NCI-H187 (cell line): ENCODE measurements at places on chromosomes 13 and 19.

DNA sequence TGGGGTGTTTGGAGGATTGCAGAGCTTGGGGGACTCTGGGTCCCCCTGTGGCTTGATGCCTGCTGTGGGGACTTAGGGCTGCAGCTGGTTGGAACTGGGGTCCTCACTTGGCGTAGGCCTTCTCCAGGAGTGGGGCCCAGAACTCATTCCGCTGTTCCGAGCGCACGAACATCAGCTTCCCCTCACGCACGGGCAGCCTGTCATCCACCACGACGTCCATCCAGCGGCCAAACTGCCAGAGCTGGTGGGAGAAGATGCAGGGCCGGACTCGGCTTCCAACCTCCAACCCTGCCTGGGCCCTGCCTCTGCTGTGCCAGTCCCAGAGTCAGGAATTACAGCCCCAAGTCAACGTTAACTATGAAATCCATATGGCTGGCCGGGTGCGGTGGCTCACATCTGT lies 2.6 kb downstream of the CAPN12 start:
- DNase-seq: no peak

DNA sequence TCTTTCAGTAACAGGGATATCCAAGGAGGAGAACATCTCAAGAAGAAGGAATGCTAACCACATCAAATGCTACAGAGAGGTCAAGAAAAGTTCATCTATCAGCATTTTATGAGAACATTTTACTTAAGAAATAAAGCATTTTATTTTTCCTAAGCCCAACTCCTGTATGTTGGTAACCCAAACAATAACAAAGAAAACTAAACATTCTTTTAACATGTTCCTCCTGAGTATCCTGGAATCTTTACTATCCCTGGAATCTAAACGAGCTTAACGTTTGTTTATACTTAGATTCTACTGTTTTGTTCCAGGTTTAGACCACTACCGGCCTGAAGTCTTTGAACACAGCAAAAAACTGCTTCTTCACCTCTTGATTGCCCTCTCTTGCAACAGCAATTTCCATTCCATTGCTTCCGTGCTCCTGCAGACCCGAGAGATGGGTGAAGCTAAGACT lies 89.7 kb downstream of the ZAR1L start:
- DNase-seq: no peak

GRCh38 chr19:47036097-47036651 lies 12.2 kb downstream of the TMEM160 start:
- no peak for DNase-seq

GRCh38 chr13:64546371-64546770 lies 2683.8 kb downstream of the PCDH9 start:
- DNase-seq: no peak

GRCh38 chr13:22880741-22881720 lies 299.7 kb upstream of the SGCG start:
- no peak for DNase-seq

DNA sequence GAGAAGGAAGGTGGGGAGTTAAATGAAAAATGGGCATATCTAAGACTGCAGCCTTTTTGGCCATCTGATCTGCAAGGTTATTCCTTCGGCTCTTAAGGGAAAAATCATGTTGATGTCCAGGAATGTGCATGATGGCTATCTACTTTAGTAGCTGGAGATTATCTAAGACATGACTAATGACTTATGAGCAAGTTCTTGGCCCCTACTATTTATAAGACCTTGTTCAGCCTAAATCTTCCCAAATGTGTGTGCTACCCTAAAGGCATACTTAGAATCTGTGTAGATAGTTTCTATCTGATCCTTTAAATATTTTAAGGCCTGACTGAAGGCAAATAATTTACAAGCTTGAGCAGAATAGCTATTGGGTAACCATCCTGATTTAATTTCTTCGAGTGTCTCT lies 41.8 kb upstream of the CD177 start:
- no peak for DNase-seq

- no peak for DNase-seq
These were observed 117.3 kb downstream of the SOX1 start for GRCh38 chr13:112184261-112184660.

GRCh38 chr13:91249861-91250260 lies 97.6 kb upstream of the MIR17HG start:
- DNase-seq: no peak

GRCh38 chr13:31160857-31161556 lies 697 bp downstream of the HSPH1 start:
- DNase-seq: peak; percentile 0

DNA sequence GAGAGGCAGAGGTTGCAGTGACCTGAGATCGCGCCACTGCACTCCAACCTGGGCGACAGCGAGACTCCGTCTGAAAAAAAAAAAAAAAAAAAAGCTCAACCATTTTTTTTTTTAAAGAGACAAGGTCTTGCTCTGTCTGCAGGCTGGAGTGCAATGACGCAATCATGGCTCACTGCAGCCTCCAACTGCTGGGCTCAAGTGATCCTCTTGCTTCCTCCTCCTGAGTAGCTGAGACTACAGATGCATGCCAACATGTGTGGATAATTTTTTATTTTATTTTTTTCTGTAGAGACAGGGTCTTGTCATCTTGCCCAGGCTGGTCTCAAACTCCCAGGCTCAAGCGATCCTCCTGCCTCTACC lies 10.3 kb downstream of the EHD2 start:
- DNase-seq: no peak

DNA sequence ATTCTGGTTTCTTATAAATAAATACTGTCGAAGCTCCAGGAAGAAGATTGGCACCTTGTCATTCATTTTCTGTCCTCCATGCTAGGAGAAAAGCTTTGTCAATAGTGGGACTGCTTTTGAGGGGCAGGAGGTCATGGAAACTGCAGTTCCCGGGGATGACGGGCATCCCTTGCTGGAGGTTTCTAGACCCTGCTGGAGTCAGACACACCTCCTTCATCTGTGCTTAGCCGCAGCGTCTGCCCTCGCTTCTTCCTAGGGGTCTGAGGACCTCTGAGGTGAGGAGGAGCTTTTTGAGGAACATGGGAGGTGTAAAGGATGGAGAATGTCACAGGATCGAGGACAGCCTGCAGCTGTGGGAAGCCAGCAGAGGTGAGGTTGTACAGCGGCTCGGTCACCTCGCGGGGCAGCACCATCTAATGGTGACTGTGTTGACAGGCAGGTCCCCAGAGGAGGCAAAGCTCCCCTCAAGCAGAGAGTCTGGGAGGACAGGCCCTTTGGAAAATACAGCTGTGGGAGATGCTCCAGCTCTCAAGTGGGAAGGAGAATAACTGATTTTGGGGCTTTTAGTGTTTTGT lies 172.7 kb upstream of the RNF113B start:
- DNase-seq: no peak

GRCh38 chr19:46764817-46765291 lies 18.6 kb upstream of the STRN4 start:
- DNase-seq: no peak

DNA sequence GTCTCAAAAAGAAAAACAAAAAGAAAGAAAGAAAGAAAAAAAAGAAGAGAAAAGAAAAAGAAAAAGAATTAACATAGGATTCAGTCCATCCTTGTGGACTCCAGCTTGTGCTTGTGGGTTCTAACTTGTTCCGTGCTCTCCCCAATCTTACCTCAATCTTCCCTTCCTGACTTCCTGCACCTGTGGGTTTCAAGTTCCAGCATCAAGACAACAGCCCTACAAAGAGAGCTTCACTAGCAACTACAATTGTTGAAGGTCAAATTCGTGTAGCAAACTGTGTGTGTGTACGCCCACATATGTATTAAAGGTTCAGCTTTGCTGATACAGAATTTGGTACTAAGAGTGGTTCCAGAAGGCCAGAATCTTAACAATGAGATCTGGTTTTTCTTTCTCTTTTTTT lies 25.3 kb downstream of the FXYD5 start:
- DNase-seq: no peak

DNA sequence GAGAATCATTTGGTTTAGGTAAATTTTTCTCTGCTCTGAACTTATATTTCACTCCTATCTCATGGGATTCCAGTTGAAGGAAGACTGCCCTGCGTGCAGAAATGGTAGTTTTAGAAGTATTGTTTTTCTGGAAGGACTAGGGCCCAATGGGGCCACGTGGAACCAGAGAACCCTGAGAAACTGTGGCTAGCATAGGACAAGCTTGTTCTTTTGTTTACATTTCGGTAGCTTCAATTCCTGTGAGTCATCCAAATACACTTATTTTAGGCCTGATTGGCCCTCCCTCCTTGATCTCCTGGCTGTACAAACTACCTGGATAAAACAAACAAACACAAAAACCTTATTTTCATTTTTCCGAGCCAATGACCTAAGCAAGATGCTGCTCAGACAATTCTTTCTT lies 124.0 kb downstream of the ITGBL1 start:
- DNase-seq: no peak

DNA sequence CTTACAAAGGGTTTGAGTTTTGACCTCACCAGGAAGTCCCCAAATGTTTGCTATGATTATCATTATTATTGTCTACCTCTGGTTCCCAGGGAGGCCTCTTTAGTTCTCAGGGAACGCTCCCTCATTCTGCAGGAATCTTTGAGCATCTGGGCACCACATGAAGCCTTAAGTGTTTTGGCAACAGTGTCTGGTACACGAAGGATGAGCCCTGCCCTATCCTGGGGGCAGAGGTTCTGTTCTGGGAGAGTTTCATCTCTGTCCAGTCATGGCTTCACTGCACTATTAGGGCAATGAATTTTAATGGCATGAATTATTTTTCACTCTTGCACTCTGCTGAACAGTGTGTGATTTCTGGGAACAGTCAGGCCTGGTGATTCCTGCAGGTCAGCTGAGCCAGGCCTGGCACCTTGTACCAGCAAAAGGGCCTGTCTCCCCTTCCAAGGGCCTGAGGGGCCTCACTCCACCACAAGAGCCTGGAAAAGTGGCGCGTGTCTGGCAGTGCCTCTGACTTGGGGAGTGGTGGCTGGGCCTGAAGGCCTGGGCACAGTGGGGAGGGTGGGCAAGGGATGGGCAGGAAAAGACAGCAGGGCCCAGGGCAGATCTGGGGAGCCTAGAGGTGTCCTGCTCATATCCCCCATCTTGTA lies 4.6 kb downstream of the FAM187B start:
- DNase-seq: no peak

GRCh38 chr19:45569619-45570421 lies 14.8 kb downstream of the OPA3 start:
- no peak for DNase-seq

- no peak for DNase-seq
These were observed 7.5 kb downstream of the COG3 start for GRCh38 chr13:45472171-45472705.

GRCh38 chr13:110771194-110771593 lies 57.7 kb downstream of the ING1 start:
- DNase-seq: no peak

GRCh38 chr19:1833540-1833939 lies 14.7 kb downstream of the REXO1 start:
- DNase-seq: no peak

GRCh38 chr19:54465426-54466109 lies 2.0 kb upstream of the LENG9 start:
- no peak for DNase-seq

- peak; percentile 2 for DNase-seq
These were observed 75.6 kb upstream of the KL start for GRCh38 chr13:32940601-32941000.

GRCh38 chr19:5050905-5051304 lies 82.0 kb downstream of the KDM4B start:
- no peak for DNase-seq

GRCh38 chr13:110471156-110471832 lies 90.2 kb downstream of the RAB20 start:
- no peak for DNase-seq

DNA sequence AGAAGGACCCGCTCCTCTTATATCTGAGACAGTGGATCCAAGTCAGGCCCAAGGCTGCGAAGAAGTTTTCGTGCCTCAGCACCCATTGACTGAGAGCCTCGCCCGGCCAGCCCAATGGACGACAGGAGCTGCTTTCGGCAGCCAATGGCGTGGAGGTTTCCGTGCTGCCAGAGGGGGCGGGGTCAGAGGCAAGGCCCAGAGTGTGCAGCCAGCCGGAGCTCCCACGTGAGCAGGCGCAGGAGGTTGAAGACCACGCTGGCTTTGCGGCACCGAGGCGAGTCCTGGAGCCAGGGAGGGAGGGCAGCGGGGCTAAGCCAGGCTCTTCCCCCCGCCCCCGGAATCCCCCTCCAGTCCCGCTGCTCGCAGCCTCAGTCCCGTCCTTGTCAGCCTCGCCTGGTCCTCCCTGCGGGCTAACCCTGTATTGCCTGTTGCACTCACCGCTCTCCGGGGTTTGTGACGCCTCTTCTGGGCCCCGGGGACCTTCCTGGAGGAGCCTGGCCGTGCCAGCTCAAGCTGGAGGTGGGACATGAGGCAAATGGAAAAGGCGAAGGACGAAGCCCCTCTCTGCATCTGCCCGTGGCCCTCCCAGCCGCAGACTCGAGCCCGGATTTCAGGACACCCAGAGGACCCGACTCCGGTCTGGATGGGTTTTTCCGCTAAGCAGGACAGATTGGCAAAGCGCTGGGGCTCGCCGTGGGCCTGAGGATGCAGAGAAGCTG lies 1.5 kb downstream of the IFNL4 start:
- DNase-seq: no peak

DNA sequence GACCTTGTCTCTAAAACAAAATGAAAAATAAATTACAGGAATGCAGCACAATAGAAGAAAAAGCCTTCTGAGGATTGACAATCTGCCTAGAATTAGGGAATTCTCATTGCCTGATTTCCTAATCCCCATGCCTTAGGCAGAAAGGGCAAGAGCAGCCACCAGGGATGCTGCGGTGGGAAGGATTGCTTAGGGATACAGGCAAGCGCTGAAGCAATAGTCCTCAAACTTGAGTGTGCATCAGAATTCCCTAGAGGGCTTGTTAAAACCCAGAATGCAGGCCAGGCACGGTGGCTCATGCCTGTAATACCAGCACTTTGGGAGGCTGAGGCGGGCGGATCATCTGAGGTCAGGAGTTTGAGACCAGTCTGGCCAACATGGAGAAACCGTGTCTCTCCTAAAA lies 1.0 kb upstream of the OR7C2 start:
- no peak for DNase-seq

DNA sequence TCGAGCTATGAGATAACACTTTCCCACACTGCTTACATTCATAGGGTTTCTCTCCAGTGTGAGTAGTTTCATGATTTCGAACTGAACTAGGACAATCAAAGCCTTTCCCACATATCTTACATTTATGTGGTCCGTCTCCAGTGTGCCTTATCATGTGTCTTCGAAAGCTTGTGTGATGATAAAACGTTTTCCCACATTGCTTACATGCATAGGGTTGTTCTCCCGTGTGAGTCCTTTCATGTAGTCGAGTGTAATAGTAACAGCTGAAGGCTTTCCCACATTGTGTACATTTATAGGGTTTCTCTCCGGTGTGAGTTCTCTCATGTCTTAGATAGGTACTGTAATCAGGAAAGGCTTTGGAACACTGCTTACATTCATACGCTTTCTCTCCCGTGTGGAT lies 16.3 kb downstream of the ZNF823 start:
- no peak for DNase-seq

GRCh38 chr19:35306473-35307246 lies 14.7 kb downstream of the MAG start:
- no peak for DNase-seq

- DNase-seq: no peak
These were observed at the start of gene MBOAT7 for GRCh38 chr19:54189145-54189734. Gene MBOAT7 (minus strand): TSS chr19:54189580. CDS start chr19:54188508, 1,072 bp downstream.

DNA sequence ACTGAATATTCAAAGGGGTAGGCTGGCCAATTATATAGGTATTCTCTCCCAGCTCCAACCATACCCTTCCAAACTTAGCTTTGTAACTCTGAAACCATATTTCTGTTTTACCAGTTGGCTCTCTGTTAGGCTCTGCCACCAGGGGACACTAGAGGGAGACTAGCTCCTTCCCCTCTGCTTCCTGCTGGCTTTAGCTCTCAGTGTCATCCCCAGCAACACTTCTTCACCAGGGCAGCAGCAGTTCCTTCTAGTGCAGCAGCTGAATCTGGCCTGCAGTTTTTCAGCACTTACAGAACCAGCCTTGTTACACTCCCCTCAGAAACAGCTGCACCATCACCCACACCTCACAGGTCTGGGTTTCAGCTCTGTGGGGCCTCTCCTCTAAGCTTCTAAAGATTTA lies 51.0 kb upstream of the DOCK9 start:
- no peak for DNase-seq
